Inflammatory macrophage (primary cell): ENCODE measurements at places on chromosomes 16 and 17.
A peak's percentile ranks its signal among the peaks of the same experiment; 100 is the strongest.

GRCh38 chr17:692116-692515 is 22.5 kb downstream of the VPS53 start:
- no peak for DNase-seq

DNA sequence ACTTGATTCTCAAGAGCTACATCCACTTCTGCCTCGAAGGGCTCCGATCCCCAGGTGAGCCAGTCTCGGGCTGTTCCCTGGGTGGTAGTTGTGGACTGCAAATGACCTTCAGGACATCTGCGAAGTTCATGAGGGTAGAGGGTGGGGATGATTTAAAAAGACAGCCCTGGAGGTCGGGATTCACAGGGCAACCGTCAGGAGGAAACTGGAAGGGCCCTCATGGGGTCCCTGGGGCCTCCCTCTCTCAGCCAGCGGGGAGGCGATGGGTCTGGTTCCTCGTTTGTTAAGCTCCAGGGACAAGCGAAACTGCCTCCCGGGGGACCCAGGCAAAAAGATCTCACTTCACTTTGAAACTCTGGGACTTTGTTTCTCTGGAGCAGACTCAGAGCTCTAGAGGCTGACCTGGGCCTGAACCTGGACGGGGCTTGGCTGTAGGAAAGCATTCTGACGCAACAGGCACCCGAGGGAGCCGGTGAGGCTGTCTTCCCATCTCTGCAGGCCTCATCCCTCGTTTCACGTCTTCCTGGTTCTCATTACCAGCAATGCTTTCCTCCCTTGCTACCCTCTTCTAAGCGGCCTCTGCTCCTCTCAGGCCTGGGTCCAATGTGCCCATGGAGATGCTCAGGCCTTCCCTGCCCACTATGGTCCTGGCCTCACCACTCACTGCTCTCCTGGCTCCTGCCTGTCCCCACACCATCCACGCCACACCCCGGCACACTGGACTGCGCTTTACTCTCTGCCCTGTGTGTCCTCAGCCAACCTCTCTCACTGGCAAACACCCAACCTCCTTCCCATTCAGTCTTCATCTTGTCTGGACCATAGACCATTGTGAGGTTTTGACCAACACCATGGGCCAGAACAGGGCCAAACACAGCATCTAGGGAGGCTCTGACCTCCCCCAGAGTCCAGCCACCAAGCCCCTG is 214.2 kb upstream of the TNRC6C start:
- no peak for DNase-seq

DNA sequence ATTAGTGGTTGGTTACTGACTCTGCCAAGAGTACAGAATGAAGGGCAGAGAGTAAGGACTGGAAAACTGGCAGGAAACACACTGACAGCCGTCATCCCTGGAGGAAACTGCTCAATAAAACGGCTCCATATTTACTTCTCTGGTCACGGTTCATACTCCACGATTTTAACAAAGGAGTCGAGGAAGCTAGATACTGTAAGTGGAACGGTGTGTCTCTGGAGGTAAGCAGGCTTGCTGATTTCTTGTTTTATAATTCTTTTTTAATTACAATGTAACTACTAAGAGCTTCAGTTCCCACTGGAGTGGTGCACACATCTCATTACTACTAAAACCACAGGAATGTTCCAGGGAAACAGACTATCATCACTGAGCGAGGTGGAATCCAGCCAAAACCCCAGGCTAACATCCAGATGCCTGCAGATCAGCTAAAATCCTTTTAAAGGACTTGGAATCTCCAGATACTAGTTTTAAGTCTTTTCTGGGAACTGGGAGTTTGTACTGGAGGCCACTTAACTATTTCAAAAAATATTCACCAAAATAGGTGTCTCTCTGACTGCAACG is 17.8 kb downstream of the SERPINF1 start:
- no peak for DNase-seq

DNA sequence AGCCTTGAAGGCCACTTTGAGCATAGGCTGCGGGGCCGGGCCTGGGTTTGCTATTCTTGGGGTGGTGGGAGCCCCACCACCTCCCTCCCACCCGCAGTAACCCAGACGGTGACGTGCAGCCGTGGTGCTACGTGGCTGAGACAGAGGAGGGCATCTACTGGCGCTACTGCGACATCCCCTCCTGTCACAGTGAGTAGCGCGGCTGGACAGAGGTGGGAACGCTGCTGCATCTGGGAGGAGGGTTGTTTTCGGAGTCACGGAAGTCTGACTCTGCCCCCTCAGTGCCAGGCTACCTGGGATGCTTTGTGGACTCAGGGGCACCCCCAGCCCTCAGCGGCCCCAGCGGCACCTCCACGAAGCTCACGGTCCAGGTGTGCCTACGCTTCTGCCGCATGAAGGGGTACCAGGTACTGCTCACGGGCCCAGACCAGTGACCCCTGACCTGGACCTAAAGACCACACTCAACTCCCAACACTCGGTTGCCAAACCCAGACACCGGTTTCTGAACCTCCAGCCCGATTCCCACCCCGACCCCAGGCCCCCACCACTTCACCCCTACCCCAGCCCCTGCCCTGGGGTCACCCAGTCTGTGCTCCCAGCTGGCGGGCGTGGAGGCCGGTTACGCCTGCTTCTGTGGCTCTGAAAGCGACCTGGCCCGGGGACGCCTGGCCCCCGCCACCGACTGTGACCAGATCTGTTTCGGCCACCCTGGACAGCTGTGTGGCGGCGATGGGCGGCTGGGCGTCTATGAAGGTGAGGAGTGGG is 2.1 kb downstream of the KREMEN2 start:
- DNase-seq, result no peak

- DNase-seq, result no peak
Observed at GRCh38 chr17:41184480-41184961, at the start of gene KRTAP4-1. Gene KRTAP4-1, minus strand, starts transcription at chr17:41184911. Its CDS starts 57 bp downstream, at chr17:41184854.

DNA sequence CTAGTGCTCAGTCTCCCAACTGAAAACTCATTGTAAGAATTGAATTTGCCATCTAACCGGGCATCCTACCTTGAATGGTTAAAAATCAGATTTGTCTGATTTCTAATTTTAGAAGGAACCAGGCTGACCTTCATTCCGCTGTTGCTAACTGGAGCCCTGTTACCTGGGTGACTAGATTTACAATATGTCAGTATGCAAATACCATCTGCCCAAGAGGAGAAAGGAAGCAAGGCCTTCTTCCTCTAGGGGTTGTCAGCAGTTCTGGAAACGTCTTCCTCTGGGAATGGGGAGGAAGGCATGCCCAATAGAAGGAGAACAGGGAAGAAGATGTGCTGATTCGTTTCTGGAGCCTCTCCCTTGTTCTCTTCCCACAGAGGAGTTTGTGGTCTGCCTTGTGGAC is 137.9 kb downstream of the PITPNC1 start:
- DNase-seq, result no peak

DNA sequence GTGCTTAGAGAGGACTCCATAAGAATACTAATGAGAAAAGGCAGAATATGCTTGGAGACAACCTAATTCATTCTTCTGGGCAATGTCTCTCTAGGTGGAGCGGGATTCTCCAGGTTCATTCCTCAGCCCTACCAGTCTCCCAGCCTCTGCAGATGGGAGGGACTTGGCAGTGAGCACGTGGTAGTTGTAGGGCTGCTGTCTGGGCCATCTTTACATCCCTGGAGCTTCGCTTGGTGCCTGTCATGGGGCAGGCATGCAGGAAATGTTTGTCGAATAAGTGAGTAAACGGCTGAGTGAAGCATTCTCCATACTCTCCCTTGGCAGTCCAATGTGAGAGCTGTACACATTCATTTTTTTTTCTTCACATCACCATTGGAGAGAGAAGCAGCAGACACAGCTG is 387.5 kb downstream of the UTP18 start:
- no peak for DNase-seq

DNA sequence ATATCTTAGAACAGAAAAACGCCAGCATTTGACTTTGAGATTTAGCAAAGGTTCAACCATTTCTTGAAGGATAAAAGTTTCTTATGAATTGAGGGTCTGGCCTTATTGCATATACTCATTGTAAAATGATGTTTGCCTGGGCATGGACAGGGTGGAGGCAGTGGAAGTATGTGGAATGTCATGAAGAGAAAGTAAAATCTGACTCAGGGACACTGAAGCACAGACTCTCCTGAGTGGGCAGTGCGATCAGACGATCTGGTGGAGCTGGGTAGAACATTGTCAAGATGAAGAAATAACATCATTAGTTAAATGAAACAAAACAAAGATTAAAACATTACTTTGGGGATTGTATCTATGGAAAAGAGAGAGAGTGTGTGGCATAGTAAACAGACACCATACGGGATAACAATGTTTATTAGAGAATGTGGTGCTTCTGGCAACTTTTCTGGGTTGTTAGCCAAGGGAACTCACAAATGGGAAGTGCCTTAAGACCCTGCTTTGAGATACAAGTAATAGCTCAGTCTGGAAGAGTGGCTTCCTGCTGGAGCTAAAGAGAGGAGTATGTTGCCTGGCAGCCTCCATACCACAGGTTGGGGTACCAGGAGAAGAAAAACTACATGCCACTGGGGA is 4.4 kb downstream of the MAP3K3 start:
- peak; percentile 38 for DNase-seq

GRCh38 chr17:28500712-28501379 is 5.3 kb upstream of the FOXN1 start:
- DNase-seq, result no peak

DNA sequence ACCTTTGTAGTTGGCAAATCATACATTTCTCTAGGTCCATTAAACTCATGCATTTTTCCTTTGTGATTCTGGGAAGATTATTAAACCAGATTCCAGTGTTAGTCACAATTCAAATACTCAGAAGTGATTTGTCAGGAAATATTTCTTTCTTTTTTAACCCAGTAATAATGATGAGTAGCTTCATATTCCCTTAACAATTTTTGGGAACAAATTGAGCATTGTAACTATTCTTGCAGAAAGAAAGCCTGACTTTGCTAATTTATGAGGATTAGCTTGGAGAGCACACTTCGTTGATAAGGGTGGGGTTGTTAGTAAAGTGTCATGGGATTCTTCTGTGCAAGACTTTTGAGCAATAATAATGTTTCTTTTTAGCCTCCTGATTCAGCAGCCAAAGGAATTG is 18.7 kb upstream of the KRT24 start:
- no peak for DNase-seq

DNA sequence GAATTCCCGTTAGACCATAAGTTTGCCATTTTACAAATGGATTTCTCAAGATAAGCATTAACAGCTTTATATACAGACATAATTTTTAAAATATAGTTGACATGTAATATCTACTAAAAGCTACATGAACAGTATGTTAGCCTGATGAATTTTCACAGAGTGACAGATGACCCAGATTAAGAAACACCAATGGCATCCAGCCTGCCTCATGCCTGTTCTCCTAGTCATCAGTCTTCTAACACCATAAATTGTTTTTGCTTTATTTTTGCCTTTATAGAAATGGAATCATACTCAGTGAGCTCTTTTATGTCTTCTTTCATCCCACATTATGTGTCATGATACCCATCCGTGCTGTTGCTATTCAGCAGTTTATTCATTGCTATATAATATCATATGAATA is 80.0 kb downstream of the ATF7IP2 start:
- DNase-seq, result no peak

GRCh38 chr17:9240659-9241370 is 219.5 kb downstream of the NTN1 start:
- no peak for DNase-seq

- DNase-seq, result no peak
Observed at GRCh38 chr17:77143306-77143705, 2.5 kb downstream of the SEC14L1 start.

DNA sequence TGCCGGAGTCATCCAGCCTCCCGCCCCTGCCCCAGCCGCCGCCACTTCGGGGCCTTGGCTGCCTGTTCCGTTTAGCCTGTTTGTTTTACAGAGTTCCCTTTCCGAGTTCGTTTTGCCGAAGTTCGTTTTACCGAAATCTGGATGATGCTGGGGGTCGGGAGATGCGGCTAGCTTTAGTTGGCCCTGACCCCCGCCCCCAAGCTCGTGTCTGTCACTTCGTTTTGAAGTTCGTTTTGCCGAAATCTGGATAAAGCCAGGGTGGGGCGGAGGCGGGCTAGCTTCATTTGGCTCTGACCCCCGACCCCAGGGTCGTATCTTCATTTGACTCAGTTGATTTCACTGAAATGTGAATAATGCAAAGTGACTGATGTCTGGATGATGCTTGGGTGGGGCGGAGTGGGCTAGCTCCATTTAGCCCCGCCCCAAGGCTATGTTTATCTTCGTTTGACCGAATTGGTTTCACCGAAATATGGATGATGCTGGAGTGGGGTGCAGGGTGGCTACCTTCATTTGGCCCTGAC is 591 bp downstream of the PSMD7 start:
- DNase-seq, result no peak

DNA sequence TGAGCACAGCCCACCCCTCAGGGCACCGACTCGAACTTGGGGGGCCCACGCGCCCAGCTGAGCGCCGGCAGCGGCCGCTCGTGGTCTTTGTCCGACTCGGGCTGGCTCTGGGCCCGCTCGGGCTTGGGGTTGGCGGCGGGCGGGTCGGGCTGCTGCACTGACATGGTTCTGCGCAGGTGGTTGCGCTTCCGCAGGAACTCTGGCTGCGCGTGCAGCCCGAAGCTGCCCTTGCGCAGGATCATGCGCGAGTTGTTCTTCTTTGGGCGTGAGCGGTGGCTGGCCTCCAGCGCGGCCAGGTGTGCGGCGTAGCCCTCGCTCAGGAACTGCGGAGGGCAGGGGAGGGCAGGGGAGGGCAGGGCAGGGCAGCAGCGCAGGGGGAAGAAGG is 11.1 kb downstream of the PIMREG start:
- peak; percentile 55 for DNase-seq
